Stimulated activated CD4-positive, alpha-beta T cell treated with anti-CD3 and anti-CD28 coated beads, Interleukin-15, amount 100 ng/mL, for 24 hours (primary cell): ENCODE measurements at places on chromosomes 3 and 15.

DNA sequence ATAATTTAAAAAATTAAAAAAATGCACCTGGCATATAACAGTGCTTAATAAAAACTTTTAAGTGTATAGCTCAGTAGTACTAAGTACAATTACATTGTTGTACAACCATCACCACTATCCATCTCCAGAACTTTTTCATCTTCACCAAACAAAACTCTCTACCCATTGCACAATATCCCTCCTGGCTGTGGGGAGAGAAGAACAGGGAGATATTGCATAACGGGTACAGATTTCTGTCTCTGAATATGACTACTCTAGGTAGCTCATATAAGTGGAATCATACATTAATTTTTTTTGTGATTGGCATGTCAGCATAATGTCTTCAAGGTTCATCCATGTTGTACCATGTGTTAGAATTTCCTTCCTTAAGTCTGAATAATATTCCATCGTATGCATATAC, 91.0 kb upstream of the PLAAT1 start:
- DNase-seq, result no peak

DNA sequence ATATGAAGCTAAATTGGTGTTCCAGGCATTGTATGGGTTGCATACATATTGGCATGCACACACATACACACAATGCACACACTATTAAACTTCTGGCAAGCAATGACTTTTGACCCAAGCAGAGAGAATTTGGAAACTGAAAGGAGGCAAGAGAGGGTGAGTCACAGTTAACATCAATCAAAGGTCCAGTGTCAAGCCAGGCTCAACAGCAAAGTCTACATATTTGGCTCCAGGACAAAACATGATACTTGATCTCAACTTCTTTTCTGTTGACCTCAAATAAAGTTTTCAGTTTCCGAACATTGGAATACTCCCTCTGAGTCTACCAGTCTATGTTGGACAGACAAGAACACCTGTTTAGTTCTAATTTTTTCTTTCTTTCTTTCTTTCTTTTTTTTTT, 28.3 kb downstream of the IL12A start:
- no peak for DNase-seq

DNA sequence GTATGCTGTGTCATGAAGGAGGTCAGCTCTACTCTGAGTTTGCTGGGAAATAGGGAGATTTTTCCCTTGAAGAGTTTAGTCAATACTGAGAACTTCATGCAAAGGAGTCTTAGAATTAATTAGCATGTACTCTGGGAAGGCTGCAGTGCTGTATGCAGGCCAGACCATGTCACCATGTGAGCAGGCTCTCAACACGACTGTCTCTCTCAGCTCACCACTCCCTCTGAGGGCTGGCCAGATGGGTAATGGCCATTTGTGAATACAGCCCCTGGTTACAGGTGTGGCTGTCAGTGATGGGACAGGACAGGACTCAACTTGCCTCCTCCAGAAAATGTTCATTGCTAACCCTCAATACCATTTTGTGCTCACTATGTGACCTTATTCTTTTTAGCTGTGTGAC, 5.1 kb upstream of the CERS3 start:
- no peak for DNase-seq

DNA sequence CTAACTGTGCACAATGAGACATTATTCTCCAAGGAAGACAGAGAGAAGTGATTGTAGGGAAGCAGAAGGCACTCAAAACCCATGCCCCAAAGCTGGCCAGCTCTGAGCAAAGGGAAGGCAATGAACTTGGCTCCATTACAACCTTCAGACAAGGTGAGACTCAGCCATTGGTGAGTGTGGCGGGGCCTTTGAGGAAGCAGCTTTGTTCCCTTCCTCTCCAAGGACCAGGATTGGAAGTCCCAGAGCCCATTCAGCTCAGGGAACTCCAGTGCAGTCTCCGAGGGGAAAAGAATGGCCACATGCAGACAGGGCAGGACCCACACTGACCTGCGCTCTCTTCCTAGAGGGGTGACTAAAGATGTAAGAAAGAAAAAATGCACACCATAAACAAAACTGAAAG, 23.1 kb downstream of the HEG1 start:
- no peak for DNase-seq

DNA sequence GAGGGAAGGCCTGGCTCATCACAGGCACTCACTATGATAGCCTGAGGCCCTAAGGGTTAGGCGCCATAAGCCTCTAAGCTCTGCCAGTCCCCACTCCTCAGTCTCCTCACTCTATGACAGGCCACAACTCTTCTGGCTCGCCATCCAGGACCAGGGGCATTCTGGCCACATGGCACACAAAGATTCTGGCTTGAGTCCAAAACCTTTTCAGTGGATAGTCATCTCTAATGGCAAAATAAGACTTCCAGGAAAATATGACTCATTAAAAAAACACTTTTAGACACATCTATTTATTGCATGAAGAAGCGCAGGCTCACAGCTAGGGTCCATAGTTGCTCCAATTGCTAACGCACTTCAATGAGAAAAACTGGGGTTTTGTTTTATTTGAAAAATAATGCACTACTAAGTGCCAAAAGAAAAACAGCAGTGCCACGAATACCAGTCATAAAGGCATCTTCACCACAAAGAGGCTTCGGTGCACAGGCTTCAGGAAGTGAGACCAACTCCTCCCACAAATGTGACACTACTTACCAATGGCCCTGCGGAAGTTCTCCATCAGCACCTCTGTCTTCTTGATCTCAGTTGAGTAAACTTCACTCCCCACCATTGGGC, 11.1 kb downstream of the RUVBL1 start:
- DNase-seq, result peak; percentile 53

- no peak for DNase-seq
Observed at GRCh38 chr3:135558906-135559305, 406.6 kb upstream of the PPP2R3A start.
